ENCODE measurements at places on chromosomes 11 and 22.

- no peak for DNase-seq
Observed at GRCh38 chr11:85946221-85946620, 91.0 kb downstream of the CCDC83 start.

DNA sequence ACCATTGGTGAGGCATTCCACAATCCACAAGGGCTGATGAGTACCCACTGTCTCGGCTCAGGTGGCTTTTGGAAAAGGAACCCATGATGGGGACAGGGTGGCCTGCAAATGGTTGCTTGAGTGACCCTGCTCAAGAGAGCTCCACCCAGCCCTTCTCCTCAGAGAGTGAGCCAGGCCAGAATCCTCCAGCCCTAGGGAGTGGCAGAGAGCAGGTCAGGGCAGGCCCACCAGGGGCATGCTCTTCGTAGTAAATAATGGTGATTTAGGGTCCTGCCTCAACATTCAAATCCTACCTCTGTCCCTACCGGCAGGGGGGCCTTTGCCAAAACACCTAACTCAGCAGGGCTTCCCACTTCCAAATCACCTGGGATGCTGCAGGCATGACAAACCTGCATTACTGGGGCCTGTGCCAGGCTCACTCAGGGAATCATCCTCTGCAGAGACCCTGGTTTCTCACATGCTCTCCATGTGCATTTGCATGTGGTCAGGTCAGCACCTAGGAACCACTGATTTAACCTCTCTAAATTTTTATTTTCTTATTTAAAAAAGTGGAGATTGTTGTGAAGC, 17.3 kb upstream of the TP53I11 start:
- DNase-seq, result no peak

DNA sequence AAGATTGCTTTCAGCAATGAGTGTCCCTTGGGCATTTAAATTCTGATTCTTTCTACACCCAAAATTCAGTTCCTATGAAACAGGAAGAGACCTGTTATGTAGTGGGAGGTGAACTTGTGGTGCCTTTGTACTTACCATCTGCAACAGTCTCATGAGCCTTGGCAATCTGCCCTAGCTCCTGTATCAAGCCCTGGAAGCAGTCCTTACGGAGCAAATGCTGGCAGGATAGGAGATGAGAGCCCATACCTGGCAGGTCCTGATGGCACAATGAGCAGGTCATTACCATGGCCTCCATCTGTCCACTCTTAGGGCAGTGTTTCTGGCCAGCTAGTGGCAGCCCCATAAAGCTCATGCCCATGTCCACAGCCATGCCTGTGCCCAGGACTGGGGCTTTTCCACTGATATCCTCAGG, 10.8 kb downstream of the TRIM66 start:
- DNase-seq, result no peak

GRCh38 chr11:124751741-124752470, at the start of gene VSIG2:
VSIG2 (minus strand) TSS chr11:124752255; CDS start chr11:124752137, 118 bp downstream.
- no peak for DNase-seq

All from activated T-helper 1 cell treated with Interleukin-2 at 50 U/mL for 16 hours (primary cell).